ENCODE measurements at places on chromosomes 2 and 18. TPM values are rescaled to one million over a fixed set of nuclear protein-coding genes. Genes with fewer than 3 reads are reported as not detected.

The IL1B gene
- total RNA-seq = 2.6 TPM

The CYP27C1 gene
- total RNA-seq = under 0.01 TPM

The CRIM1 gene
- 949 TPM for total RNA-seq

The HOXD13 gene
- not detected for total RNA-seq

The HOXD1 gene
- under 0.01 TPM for total RNA-seq

The ALPG gene
- not detected for total RNA-seq

The FABP1 gene
- not detected for total RNA-seq

The TMEM182 gene
- 1.3 TPM for total RNA-seq

The RPRM gene
- not detected for total RNA-seq

The SLC35G4 gene
- total RNA-seq = not detected

The PSMA8 gene
- total RNA-seq = not detected

The ASPRV1 gene
- under 0.01 TPM for total RNA-seq

The L3MBTL4 gene
- not detected for total RNA-seq

The AKAIN1 gene
- not detected for total RNA-seq

The POTEC gene
- under 0.01 TPM for total RNA-seq

The IL1F10 gene
- total RNA-seq = not detected

The SERPINB12 gene
- not detected for total RNA-seq

The EPB41L3 gene
- 0.97 TPM for total RNA-seq

The SIX3 gene
- not detected for total RNA-seq

The DTNA gene
- 6.8 TPM for total RNA-seq

The PRKAG3 gene
- total RNA-seq = not detected

The FRZB gene
- total RNA-seq = 0.43 TPM

The TMEM247 gene
- total RNA-seq = 0.32 TPM

The INHBB gene
- under 0.01 TPM for total RNA-seq

The ASB1 gene
- 21.2 TPM for total RNA-seq

The RAB27B gene
- total RNA-seq = 3.9 TPM

The DHRS9 gene
- total RNA-seq = not detected

The RAB6C gene
- total RNA-seq = under 0.01 TPM

The PLGLB1 gene
- total RNA-seq = 0.32 TPM

The SLC23A3 gene
- 0.64 TPM for total RNA-seq

The DNAH6 gene
- total RNA-seq = under 0.01 TPM

The GAD1 gene
- total RNA-seq = not detected

The REG1B gene
- total RNA-seq = not detected

The LYG1 gene
- total RNA-seq = 0.32 TPM

The DCC gene
- total RNA-seq = not detected

The XDH gene
- total RNA-seq = 0.32 TPM

The HOXD8 gene
- total RNA-seq = 15.5 TPM

The GCG gene
- total RNA-seq = not detected

The CFAP210 gene
- total RNA-seq = not detected

The CRACDL gene
- total RNA-seq = not detected

The CCDC74B gene
- total RNA-seq = 4.3 TPM

The SMYD1 gene
- total RNA-seq = under 0.01 TPM

The ANKRD62 gene
- total RNA-seq = not detected

The ANKRD30B gene
- total RNA-seq = 1.9 TPM

The FOXD4L1 gene
- total RNA-seq = under 0.01 TPM

The CABLES1 gene
- 0.43 TPM for total RNA-seq

The DOK1 gene
- 9.9 TPM for total RNA-seq
